Activated T-cell treated with anti-CD3 and anti-CD28 coated beads, Interleukin-2, amount 50 U/mL, for 4 hours (primary cell): ENCODE measurements at places on chromosomes 5 and 9. TPM values are rescaled to one million over a fixed set of nuclear protein-coding genes. Genes with fewer than 3 reads are reported as not detected.

DNA sequence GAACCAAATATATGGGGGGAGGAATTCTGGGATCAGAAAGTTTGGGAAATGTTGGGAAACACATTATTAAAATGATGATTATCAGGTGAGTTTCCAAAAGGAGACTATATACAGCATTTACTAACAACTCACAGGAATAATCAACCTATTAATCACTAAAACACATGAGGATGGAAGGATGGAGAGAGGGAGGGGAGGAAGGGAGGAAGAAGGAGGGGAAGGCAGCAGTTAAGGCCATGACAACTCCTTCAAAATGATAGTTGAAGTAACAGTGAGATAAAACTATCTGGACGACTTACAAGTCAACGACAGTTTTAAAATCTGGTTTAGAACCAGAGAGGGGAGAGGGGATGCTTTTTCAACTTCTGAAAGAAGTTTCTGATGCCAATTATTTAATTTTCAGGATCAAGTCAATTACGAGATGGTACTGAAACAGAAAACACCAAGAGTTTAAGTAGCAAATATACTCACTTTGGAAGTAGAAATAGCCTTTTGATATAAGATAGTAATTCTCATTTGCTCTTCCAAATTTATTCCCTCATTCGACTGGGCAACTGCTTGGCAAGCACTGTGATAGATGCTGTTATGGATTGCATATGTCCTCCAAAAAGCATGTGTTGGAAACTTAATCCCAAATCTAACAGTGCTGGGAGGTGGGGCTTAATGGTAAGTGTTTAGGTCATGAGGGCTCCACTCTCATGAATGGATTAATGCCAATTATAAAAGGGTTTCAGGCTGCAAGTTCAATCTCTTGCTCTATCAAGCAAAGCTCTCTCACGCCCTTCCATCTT, 30.4 kb downstream of the FBXW11 start:
- no peak for DNase-seq

DNA sequence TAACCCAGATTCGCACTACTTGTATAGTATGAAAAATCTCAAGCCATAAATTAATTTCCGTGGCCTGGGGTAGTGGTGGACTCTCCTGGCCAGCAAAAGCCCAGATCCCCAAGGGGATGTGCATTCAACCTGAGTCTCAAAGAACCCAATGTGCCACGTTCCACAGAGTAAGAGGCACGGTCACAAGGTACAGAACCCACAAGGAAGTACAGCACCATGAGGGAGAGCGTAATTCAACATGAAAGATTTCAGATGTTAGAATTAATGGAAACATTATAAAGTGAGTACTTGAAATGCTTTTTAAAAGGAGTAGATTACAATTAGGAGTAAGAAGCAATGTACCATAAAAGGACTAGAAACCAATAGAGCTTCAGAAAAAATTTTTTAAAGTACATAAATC, 23.4 kb downstream of the SRD5A1 start:
- DNase-seq = no peak

DNA sequence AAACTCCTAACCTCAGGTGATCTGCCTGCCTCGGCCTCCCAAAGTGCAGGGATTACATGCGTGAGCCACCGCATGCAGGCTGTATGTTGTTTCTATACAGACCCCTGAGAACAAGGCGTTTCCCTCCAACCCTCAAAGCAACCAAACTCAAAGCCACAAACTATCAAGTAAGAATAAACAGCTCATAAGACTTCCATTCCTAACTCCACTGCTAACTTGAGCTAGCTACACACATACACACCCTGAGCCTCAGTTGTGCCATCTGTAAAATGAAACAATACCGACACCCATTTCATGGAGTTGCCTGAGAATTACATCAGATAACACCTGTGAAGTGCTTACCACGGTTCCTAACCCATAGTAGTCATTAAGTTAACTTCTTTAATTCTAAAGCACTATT, 70.8 kb downstream of the SERINC5 start:
- no peak for DNase-seq

GRCh38 chr5:134177369-134178095, 782 bp upstream of the SKP1 start:
- no peak for DNase-seq

DNA sequence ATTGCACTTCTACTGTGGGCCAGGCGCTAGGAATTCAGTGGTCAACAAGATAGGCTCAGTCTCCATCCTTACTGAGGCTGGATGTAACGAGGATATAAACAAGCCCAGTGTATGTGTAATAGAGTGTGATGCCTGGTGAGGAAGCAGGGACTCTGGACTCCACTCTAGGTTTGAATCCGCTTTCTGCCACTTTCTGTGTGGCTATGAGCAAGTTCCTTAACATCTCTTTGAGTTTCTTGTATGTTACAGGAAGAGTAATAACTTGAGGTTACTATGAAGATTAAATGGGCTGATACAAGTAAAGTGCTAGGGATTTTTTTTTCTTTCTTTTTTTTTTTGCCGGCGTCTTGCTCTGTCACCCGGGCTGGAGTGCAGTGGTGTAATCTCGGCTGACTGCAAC, 12.4 kb downstream of the DOCK2 start:
- no peak for DNase-seq

BARHL1 gene
- not detected for total RNA-seq

CCL21 gene
- total RNA-seq = not detected
